Right atrium auricular region (tissue), 2 donors: ENCODE measurements at places on chromosomes 4 and X. TPM values are rescaled to one million over a fixed set of nuclear protein-coding genes. Genes with fewer than 3 reads are reported as not detected.

CT83 gene
- total RNA-seq = not detected

MTCP1 gene
- 0.85 TPM for total RNA-seq

LINC00632 gene
- total RNA-seq = 34.1 TPM

GAGE12H gene
- not detected for total RNA-seq

MAGEA3 gene
- total RNA-seq = not detected

CXCL1 gene
- 8.5 TPM for total RNA-seq

PCDH11X gene
- total RNA-seq = 0.28 TPM

GLUD2 gene
- 0.59 TPM for total RNA-seq

NLGN4X gene
- 6.1 TPM for total RNA-seq

ADAM29 gene
- not detected for total RNA-seq

TENM3 gene
- total RNA-seq = 10.7 TPM

NXF2 gene
- total RNA-seq = not detected

PAGE2B gene
- total RNA-seq = not detected

VSIG1 gene
- not detected for total RNA-seq

HSFX2 gene
- not detected for total RNA-seq

ERAS gene
- not detected for total RNA-seq

CRMP1 gene
- 0.37 TPM for total RNA-seq

SPANXC gene
- total RNA-seq = not detected

TBC1D19 gene
- 10.8 TPM for total RNA-seq

CLNK gene
- not detected for total RNA-seq

SPATA18 gene
- total RNA-seq = 4.3 TPM

TRIM2 gene
- 17.7 TPM for total RNA-seq

TKTL1 gene
- 4.0 TPM for total RNA-seq

CNKSR2 gene
- not detected for total RNA-seq

SYNPO2 gene
- total RNA-seq = 152 TPM

CFAP47 gene
- not detected for total RNA-seq

BEND2 gene
- total RNA-seq = not detected

ODAPH gene
- not detected for total RNA-seq

RRH gene
- total RNA-seq = not detected

CYLC1 gene
- not detected for total RNA-seq

GSPT2 gene
- 6.7 TPM for total RNA-seq

SULT1B1 gene
- total RNA-seq = 0.67 TPM

CT45A6 gene
- total RNA-seq = not detected

CAPN6 gene
- 2.2 TPM for total RNA-seq

EDA2R gene
- total RNA-seq = 1.3 TPM

IL21 gene
- total RNA-seq = not detected

MEPE gene
- total RNA-seq = not detected

MAGED4 gene
- 0.63 TPM for total RNA-seq

ZXDA gene
- 5.1 TPM for total RNA-seq

SOX3 gene
- total RNA-seq = not detected

UGT2B17 gene
- total RNA-seq = not detected

KCNIP4 gene
- total RNA-seq = not detected

YY2 gene
- 0.63 TPM for total RNA-seq

RPS6KA6 gene
- total RNA-seq = 1.4 TPM

GAGE13 gene
- not detected for total RNA-seq

BEX2 gene
- 16.4 TPM for total RNA-seq

PDGFC gene
- 17.1 TPM for total RNA-seq
